Globus pallidus (tissue), 1 donor: ENCODE measurements at places on chromosomes 6 and 20.

DNA sequence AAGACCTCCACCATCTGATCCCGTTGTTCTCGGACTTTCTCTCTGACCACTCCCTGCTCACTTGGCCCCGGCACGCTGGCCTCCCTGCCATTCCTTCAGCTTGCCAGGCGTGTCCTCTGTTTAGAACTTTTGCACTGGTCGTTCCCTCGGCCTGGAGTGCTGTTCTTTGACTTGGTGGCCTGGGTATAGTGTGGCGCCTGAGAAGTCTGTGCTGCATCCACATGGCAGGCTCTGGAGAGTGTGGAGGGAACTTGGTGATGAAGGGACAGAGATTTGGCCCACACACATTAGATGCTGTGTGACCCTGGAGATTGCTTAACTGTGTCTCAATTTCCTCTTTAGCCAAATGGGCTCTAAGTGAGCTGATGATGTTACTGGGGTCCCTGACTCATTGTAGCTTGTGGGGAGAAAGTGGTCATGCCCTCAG, 13.0 kb upstream of the TGM2 start:
- no peak for DNase-seq

- DNase-seq: peak; percentile 11
Observed at GRCh38 chr6:25788305-25788922, 33.9 kb downstream of the SLC17A4 start.

- DNase-seq: no peak
Observed at GRCh38 chr6:151209071-151209831, 30.5 kb upstream of the AKAP12 start.

GRCh38 chr6:56699066-56699654, 56.5 kb upstream of the DST start:
- peak; percentile 77 for DNase-seq

DNA sequence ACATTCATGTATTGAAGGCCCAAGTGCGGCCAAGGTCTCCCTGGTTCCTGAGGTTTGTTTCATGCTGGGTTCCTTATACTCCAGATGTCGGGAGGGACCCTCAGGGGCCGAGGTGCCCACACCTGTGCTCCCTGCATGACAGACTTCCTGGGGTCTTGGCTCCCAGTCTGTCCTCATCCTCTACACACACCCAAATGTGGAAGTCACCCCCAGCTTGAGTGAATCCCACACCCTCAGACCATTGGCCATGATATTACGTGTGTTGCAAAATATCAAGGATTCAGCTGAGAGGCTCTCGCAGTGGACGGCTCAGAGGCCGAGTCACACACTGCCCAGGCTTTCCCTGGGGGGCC, 82.2 kb upstream of the DUSP22 start:
- DNase-seq: no peak

DNA sequence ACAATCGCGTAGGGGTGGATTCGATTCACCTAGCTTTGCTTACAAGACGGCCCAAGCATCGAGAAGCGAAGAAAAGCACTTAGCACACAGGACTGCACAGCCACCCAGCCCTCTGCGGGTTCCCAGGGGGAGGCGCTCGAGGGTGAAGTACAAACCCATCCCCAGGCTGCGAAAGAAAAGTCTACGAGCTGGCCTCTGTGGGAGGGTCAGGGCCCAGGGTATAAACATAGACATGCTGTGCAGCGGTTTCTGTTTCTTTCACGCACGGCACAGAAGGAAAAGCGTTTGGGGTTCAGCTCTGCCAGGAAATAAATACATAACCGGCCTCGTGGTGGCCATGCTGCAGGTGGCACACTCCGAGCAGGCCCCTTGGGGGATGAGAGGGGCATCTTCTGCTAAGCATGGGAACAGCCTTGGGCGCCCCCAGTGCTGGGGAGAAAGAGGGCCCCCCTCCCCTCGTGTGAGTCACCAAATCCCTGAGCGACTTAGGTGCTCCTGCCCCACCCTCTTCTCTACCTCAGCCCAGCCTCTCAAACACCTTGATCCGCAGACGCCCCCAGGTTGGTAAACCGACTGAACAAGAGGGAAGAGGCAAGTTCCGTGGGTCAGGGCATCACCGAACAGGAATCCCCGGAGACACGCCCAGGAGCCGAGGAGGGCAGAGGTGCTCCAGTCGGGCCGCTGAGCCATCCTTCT, 91.6 kb upstream of the RIPOR2 start:
- no peak for DNase-seq

DNA sequence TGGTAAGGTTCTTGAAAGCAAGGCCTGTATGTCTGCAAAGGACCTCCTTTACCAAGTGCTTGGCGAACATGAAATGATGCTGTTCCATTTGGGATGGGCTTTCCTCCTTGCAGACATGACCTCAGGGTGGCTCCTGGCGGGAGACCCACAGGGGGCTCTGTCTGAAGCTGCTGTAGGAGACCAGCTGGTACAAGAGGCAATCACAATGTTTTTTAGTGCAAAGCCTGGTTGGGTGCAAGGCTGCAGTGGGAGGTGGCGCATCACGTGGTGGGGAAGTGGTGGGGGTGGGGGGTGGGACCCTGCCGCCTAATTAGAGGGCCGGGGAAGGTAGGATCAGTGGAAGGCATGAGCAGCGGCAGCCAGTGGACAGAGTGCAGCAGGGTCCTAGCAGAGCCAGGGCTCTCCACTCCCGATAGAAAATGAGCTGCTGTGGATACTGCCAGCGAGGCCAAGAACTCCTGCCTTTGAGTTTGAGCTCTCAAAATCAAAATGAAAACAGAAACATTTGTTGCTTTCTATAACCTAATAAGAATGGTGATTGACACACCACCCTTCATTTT, 9.1 kb upstream of the ARMC2 start:
- DNase-seq: no peak

DNA sequence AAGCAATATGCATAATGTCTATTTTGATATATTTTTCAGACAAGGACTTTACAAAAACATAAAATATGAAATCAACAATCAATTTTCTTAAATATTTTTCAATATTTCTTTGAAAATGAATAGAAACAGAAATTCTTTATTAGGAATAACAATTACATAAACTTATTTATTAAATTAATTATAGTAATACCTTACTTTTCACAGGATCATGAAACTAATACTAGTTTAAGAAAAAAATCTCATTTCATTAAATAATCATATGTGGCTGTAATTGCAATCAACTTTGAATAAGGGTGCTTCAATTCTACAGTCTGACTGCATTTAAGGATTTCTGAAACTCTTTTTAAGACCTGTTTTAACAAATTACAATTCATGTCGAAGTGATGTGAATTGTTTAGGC, 26.6 kb downstream of the EPHA7 start:
- no peak for DNase-seq

- no peak for DNase-seq
Observed at GRCh38 chr20:46378412-46379009, 27.9 kb downstream of the ELMO2 start.

DNA sequence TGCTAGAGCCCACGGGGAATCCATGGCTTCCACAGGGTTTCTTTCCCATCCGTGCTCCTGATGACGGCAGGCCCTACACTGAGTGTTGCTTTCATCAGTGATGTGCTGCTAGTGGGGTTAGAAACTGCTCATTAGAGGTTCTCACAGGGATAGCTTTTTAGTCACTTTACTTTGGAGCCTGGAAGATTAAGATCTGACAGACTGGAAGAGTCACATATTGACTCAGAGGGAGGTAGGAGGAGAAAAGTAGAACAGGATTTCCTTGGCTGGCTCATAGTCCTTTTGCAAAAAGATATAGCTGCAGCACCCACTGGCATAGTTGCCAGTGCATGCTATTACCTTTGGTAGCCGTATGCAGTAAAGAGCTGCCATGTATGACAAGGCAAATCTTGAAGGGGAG, 890.3 kb downstream of the C6orf118 start:
- DNase-seq: no peak

DNA sequence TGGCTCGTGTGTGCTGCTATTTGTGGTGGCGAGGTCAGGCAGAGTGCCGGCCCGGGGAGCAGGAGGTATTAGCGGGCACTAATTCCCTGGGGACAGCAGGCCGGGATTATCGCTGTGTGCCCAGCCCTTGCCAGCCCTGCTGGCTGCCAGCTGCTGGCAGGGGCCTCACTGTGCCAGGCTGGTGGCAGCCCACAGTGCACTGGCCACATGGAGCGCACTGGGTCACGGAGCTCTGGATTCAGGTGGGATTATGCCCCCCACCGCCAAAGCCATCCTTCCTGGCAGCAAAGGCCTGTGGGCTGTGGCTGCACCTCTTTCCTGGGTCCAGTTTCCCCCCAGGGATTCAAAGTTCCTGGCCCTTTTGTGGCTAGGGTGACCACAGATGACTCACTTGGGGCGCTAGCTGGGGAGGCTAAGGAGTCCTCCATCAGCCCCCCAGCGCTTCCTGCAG, 59.7 kb downstream of the YTHDF1 start:
- no peak for DNase-seq

GRCh38 chr20:21436205-21436604, 38.9 kb upstream of the NKX2-4 start:
- DNase-seq: no peak

- no peak for DNase-seq
Observed at GRCh38 chr6:108966855-108967755, 118.9 kb downstream of the ARMC2 start.

GRCh38 chr6:11931296-11932035, 80.6 kb upstream of the HIVEP1 start:
- DNase-seq: no peak

- peak; percentile 77 for DNase-seq
Observed at GRCh38 chr20:36754656-36755222, 8.8 kb upstream of the NDRG3 start.

DNA sequence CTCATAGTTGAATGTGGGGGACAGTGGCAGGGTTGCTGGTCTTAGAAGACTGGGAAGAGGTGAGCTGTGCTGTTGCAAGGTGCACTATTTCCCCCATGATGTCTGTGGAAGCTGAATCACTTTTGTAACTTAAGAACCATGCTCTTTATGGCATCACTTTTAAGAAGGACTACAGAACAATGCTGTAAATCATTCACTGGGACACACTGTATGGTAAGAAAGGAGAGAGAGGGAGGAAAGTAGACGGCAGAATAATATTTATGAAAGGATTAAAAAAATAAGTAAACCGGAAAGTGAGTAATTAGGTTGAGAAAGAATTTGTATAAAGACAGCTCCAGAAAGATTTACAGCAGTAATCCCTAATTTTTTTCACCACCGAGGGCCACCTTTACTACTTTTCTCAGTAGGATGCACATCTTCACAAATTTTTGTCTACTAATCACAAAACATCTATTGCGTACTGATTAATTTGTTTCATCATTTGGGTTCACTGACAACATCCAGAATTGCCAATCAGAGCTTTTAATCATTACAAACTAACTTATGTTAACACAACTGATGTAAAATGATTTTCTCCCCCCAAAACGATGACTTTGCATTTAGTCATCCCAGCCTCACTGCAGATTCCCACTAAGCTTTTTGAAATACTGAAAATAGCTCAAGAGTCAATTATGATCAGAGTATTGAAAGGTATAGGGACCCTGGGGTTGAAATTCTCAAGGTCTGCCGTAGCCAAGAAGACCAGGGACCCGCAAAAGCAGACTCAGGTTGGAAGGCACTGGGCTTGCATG, 560.7 kb upstream of the NOX3 start:
- DNase-seq: no peak

- peak; percentile 43 for DNase-seq
Observed at GRCh38 chr6:37819802-37820717, 533 bp downstream of the ZFAND3 start.

- no peak for DNase-seq
Observed at GRCh38 chr6:80356000-80356399, 249.5 kb downstream of the BCKDHB start.

- no peak for DNase-seq
Observed at GRCh38 chr20:54090230-54091119, 20.1 kb upstream of the BCAS1 start.

- no peak for DNase-seq
Observed at GRCh38 chr6:134614606-134615485, 296.9 kb upstream of the SGK1 start.

- DNase-seq: no peak
Observed at GRCh38 chr6:108948181-108948661, 100.0 kb downstream of the ARMC2 start.

- no peak for DNase-seq
Observed at GRCh38 chr6:133806382-133807140, 82.4 kb upstream of the TCF21 start.

DNA sequence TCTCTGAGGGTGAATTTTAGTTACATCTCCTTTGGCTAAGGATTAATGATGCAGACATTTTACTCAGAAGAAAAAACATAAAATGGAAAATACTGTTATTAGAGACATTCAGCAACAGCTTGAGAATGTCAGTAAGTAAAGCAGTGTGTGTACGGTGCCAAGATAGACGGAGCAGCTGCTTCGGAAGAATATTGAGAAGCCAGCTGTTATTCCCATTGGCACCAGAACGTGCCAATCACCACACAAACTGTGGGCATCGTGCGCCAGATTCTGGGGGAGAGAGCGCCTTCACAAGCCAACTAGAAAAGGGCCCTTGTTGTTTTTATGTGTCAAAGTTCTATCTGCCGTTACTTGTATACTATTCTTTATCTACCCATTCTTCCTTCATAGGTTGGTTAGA, 163.4 kb downstream of the MTFR2 start:
- peak; percentile 64 for DNase-seq

GRCh38 chr6:3426091-3426926, 30.5 kb downstream of the SLC22A23 start:
- DNase-seq: no peak

DNA sequence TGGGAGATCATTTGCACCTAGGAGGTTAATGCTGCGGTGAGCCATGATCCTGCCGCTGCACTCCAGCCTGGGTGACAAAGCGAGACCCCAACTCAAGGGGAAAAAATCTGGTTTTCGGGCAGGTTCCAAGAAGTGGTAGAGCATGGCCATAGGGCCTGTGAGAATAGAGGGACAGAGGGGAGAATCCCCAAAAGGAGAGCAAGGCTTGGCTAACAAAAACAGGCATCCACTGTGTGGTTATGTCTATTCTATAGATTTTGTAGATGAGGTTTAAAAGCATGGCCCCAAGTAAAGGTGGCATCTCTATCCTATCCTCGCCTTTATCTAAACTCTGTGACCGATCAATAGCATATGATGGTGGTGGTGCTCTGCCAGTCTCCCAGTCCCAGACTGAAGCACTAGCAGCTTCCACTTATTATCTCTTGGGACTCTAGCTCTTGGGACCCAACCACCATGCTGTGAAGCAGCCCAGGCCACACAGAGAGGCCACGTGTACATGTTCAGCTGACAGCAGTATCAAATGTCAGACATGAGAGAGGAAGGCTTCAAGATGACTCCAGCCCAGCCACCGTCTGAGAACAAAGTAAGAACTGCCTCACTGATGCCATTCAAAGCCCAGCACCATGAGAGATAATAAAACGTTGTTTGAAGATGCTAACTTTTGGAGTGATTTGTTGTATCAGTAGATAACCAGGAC, 27.7 kb downstream of the EIF2S2 start:
- no peak for DNase-seq

- no peak for DNase-seq
Observed at GRCh38 chr6:141347906-141348492, 784.7 kb upstream of the GJE1 start.
